ENCODE measurements at places on chromosomes 5 and 9. TPM values are rescaled to one million over a fixed set of nuclear protein-coding genes. Genes with fewer than 3 reads are reported as not detected.

Gene STING1
- 12.4 TPM for total RNA-seq

Gene CCL21
- not detected for total RNA-seq

Gene ERCC6L2
- total RNA-seq = 55.4 TPM

Gene SH3TC2
- total RNA-seq = 6.4 TPM

Gene PCDHB4
- 0.35 TPM for total RNA-seq

Gene SARDH
- total RNA-seq = 5.4 TPM

- peak; percentile 48 for DNase-seq
Observed at GRCh38 chr5:73382401-73382740, 66.2 kb downstream of the FOXD1 start.

DNA sequence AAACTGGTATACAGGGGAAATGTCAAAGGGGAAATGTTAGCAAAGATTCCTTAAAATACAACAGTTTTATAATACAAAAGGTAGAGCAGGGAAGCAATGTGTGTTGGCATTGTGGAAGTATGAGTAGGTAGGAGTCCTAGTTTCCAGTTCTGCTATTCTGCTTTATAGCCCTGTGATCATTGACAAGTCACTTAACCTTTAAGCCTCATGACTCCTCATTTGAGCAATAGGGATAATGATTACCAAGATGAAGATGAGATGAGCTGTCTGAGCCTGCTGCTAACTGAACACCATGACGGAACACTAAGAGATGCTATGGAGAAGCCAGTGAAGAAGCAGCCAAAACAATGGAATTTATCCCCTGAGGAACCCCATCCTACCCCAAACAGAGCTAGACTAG, 251.7 kb downstream of the PAPPA start:
- peak; percentile 96 for DNase-seq

DNA sequence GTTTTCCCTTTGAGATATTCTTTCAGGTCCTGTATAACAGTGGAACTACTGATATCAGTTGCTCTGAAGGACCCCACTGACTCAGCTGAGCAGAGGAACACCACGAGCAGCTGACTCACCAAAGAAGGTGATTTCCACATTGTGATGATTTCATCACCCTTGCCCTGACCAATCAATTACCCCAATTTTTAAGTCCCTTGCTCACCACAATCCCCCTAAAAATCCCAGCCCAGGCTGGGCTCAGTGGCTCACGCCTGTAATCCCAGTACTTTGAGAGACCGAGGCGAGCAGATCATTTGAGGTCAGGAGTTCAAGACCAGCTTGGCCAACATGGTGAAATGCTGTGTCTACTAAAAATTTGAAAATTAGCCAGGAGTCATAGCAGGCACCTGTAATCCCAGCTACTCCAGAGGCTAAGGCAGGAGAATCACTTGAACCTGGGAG, 125.3 kb upstream of the ABCA1 start:
- peak; percentile 95 for DNase-seq

- no peak for DNase-seq
Observed at GRCh38 chr9:114687034-114687433, 5.0 kb upstream of the TEX48 start.

DNA sequence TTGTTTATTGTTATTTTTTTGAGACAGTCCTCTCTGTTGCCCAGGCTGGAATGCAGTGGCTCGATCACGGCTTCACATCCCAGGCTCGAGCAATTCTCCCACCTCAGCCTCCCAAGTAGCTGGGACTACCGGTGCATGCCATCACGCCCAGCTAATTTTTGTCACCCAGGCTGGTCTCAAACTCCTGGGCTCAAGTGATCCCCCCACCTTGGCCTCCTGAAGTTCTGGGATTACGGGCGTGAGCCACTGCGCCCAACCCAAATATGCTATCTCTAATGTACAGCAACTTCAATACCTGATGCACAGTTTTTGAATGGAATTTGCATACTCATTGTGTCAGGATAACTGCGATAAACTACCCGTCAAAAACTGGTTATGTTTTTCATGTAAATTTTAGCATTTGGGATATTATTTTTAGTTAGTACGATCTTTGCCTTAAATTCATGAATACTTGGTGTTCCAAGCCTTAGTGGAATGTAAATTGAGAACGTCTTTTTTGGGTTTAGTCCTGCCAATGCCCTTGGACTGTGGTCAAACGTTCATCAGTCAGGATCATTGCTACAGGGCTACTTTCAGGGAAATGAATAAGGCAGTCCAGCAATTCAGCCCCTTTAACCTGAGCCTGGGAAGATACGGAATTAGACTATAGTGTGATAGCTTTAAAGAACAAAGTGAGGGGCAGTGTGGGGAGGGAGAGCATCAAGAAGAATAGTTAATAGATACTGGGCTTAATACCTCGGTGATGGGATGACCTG, 4.4 kb downstream of the UGCG start:
- DNase-seq = no peak

DNA sequence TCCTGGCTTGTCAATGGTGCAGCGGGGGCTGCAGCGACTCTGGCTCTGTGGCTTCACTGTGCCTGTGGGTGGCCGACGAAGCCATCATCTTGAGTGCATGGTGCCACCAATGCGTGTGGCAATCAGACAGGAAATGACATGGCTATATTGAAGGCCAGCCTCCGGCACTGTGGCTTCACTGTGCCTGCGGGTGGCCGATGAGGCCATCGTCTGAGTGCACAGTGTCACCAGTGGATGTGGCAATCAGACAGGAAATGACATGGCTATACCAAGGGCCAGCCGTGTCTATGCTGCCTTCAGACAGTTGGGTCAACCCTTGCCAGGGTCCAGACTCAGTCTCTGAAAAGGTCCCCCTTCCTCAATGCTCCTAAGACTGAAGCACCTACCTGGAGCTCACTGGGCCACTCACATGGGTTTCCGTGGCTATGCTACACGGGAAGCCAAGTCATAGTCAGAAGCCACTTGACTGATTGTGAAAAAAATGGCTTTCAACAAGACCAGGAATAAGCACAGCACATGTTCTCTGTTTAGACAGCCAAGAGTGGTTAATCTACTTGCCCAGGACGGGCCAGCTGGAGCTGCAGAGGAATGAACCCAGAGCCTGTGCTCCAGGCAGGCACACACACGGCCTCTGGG, 67.5 kb upstream of the S1PR3 start:
- no peak for DNase-seq

DNA sequence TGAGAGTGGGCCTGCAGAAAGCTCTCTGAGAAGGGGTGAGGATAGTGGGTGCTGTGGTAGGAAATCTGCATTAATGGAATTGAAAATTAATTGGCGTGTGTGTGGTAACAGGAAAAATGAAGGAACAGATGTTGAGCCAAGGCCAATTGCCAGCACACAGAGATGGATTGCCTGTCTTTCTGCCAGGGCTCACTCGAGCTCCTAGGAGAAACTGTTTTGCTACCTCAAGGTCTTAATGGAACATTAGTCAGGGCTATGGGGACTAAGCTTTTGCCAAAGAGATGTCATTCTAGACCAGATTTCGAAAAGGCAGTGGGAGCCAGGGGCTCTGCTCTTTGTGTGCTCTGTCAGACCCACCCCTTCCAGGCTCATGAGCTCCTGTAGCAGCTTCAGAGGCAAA, 124.0 kb upstream of the EFNA5 start:
- DNase-seq = no peak

GRCh38 chr5:178343306-178343705, 110.7 kb upstream of the PHYKPL start:
- no peak for DNase-seq

DNA sequence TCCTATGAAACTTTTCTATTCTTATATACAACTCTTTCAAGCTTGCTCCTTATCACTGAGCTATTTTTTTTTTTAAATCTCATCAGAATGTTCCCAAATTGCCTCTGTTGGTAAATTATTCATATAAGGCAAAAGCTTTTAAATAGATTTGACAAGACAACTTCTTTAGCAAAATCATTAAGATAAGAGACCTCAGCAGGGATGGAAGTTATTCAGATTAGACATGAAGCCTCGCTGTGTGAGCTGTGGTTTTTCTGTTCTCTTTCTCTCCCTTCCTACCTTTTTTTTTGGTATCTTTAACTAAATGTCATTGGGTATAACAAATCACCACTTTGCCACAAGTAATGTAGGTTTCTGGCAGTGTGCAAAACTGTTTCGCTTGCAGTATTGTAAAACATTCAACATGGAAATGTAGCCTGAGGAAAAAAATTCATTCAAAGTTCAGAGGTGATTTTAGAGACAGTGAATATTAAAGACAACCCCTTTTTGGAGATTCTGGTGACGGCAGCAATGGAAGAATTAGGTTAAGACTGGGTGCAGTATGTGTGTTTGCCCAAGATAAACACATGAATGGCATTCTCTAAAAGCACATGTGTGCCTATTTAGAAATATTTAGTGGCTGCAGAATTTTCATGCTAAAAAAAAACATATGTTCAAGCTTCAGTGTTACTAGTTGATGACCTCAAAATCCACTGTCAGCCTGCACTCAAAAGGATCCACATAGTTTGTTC, 467.1 kb downstream of the ZNF608 start:
- no peak for DNase-seq

- DNase-seq = no peak
Observed at GRCh38 chr5:103435136-103435889, 127.3 kb downstream of the NUDT12 start.

- DNase-seq = no peak
Observed at GRCh38 chr5:2910401-2911175, 159.1 kb upstream of the IRX2 start.

GRCh38 chr5:62168506-62169281, 137.3 kb upstream of the KIF2A start:
- DNase-seq = no peak

- DNase-seq = no peak
Observed at GRCh38 chr9:126329476-126330275, 3.0 kb downstream of the MVB12B start.

DNA sequence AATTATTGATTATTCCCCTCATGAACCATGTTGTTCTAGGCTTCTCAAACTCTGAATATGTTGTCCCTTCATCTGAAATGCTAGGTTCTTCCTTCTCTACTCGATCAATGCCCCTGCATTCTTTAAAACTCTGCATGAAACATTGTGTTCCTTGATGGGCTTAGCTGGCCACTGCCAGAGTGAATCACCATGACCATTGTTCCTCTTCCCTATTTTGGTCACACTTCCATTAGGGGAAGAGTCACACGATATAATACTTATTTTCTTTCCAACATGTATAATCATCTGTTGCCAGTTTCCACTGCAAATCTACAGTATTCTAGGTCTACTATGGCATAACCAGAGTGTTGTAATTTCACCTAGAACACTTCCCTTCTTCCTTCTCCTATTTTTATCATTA, 247.9 kb downstream of the TRPM3 start:
- peak; percentile 25 for DNase-seq

- no peak for DNase-seq
Observed at GRCh38 chr9:1354086-1354485, 303.9 kb downstream of the DMRT2 start.

GRCh38 chr9:131274674-131275331, 1.5 kb downstream of the FAM78A start:
- DNase-seq = no peak

DNA sequence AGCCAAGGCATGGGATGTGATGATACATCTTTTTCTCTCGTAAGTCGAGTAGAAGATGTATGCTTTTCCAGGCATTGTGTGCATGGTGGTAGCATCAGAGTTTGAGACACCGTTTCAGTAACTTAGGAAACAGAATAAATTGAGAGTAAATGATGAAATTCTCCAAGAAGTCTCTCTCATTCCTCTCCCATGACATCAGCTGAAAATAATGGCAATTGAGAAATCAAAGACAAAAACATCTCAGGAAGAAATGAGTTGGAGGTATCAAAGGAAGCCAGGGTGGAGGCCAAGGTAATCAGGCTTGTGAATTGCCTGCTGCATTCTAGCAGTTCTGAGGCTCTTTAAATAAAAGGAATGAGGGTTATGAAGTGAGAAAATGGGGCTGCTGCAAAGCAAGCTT, 53.9 kb downstream of the SGCD start:
- peak; percentile 17 for DNase-seq

- peak; percentile 68 for DNase-seq
Observed at GRCh38 chr9:130770679-130771442, 64.2 kb upstream of the ABL1 start.

DNA sequence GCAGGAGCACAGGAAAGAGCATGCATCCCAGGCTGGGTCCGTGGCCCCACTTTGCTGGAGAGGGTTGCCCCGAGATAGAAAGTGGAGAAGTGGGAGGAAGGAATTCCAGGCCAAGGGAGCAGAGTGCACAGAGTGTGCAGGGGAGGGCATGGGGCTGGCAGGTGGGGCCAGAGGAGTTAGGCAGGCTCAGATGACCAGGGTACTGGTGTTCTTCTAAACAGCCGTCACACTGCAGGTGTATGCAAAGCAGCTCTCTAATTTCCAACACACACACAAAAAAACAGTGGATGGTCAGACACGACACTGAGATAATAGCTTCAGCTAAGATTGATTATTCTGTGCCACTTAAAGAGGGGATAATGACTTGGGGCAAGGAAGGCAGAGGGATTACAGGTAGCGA, 212.2 kb downstream of the MTRR start:
- DNase-seq = no peak

GRCh38 chr5:156753846-156754245, 96.2 kb upstream of the PPP1R2B start:
- DNase-seq = no peak

DNA sequence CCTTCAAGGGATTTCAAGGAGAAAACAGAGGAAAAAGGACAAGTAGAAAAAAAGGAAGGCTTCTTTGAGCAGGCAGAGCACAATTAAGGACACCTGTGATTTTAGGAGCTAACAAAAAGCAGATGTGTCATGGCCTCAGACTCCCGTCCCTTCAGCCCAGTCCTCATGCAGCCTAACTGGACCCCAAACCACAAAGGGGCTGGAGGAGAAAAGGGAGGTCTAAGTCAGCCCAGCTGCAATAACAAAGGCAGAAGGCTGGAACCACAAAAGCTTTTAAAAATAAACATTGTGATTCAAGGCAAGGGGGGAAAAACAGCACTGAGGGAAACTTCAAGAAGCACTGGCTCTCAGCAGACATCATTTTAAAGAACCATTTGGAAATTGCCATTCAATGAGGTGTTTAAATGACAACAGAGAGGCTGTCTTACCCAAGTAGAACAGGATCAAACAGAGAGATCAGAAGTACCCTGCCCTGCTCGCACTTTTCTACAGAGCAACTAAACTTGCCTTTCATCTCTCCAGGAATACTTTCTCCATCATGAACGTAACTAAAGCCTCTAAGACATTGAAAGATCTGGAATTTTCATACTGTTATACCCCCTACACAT, 89.3 kb downstream of the SEMA5A start:
- peak; percentile 13 for DNase-seq
